ENCODE measurements at places on chromosomes 2 and 18.

DNA sequence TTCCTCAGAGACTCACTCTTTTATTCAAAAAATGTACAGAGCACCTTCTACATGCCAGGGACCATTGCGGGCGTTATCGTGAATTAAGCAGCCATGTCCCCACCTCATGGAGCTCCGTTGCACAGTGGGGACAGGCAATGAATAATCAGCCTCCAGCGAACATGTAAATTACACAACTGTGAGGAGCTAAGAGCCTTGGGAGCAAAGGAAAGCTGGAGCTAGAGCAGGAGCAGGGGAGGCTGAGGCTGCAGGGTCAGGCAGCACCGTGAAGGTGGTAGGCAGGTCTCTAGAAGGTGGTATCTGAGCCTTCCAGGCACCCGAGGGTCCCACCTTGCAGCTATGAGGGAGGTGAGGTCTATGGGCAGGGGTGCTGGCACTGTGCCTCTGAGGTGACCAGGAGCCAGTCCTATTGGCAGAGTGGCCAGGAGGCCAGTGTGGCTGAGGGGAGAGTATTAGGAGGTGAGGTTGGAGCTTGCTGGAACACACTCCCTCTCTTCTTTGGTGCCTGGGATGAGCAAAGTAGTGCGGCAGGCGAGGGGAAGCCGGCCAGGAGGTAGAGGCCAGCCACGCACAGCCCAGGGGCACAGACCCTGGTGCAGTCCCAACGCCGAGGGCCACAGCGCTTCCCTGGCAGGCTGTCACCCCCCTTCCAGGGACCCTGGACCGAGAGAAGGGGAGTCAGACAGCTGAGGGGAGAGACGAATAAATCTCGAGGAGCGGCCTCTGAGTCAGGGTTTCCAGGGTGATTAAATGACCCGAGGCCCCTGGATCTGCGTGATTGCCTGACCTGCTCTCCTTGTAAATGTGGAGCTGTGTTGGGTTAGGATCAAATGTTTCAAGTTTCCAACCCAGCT, 167.3 kb downstream of the SEPTIN10 start:
- peak; percentile 31 for DNase-seq

DNA sequence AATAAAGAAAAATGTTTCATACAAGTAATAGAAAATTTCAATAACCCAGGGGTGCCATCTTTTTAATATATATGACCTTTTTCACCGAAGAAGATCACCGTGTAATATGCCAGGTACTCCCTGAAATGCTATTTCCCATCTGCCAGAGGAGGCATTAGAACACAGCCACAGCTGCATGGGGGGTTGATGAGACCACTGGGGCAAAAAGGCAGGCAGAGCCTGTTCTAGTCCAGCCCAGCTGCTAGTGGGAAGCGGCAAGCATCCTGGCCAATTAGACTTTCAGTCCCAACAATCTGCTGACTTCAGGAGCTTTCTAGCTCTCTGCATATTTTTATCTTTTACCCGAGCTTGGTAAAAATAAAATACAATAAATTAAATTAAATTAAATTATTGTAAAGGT, 362.6 kb downstream of the RIT2 start:
- no peak overlapping the region for H3K27ac ChIP-seq
- no peak for DNase-seq
- H3K36me3 ChIP-seq, result no peaks in the 10 kb centered on the region
- 0 out of 2 replicates have a peak, but pooled peaks cover 2% of the 10 kb centered on the region for H3K4me1 ChIP-seq
- H3K4me3 ChIP-seq, result no peak overlapping the region
- no peaks in the 10 kb centered on the region for H3K27me3 ChIP-seq

DNA sequence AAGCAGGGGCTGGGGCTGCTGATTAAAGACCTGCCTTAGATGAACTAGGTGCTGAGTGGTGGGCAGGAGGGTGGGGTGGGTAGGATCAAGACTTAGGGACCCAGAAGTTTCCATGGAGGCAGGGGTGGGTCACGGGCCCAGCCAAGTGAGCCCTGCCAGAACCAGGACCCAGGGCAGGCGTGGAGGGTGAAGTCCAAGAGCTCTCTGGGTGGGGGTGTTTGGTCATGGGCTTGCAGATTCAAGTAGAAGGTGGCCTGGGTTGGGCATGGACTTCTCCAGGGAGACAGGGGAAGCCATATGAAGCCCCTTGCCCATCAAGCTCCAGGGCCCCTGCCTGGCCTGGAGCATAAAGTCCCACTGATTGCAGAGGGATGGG, 168.8 kb downstream of the SMAD7 start:
- H3K4me3 ChIP-seq, result no peak overlapping the region
- no peaks in the 10 kb centered on the region for H3K27me3 ChIP-seq
- no peak overlapping the region for H3K27ac ChIP-seq

DNA sequence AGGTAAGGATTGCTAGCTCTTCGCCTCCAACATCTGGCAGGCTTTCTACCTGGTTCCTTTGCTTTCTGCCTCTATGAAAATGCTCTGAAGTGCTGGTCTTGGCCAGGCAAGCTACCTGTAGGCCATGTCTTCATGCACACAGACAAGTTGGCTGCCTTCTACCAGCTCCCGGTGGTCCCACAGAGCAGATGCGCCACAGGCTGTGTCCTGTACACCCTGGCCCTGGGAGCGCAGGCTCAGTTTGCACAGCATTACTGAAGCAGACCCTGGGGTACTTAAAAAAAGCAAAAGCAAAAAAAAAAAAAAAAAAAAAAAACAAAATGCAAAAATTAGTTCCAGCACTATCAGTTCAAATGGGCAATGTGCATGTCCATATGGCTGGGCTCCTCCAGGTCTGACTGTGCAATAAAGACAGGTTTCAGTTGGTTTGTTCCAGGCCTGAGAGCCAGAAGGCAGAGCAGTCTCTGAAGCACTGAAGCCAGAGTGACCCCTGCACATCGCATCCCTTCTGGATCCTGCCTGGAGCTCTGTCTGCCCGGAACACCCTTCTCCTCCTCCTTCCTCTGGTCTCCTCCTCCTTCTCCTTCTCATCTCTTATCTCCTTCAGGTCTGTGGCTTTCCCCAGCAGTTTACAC, 288.0 kb upstream of the REV1 start:
- H3K27me3 ChIP-seq, result no peaks in the 10 kb centered on the region
- no peak for DNase-seq
- H3K4me3 ChIP-seq, result no peak overlapping the region

GRCh38 chr2:118842661-118843482, 4.6 kb downstream of the EN1 start:
- no peak overlapping the region for H3K4me3 ChIP-seq
- H3K27ac ChIP-seq, result no peak overlapping the region
- H3K27me3 ChIP-seq, result peaks cover 12% of the 10 kb centered on the region

DNA sequence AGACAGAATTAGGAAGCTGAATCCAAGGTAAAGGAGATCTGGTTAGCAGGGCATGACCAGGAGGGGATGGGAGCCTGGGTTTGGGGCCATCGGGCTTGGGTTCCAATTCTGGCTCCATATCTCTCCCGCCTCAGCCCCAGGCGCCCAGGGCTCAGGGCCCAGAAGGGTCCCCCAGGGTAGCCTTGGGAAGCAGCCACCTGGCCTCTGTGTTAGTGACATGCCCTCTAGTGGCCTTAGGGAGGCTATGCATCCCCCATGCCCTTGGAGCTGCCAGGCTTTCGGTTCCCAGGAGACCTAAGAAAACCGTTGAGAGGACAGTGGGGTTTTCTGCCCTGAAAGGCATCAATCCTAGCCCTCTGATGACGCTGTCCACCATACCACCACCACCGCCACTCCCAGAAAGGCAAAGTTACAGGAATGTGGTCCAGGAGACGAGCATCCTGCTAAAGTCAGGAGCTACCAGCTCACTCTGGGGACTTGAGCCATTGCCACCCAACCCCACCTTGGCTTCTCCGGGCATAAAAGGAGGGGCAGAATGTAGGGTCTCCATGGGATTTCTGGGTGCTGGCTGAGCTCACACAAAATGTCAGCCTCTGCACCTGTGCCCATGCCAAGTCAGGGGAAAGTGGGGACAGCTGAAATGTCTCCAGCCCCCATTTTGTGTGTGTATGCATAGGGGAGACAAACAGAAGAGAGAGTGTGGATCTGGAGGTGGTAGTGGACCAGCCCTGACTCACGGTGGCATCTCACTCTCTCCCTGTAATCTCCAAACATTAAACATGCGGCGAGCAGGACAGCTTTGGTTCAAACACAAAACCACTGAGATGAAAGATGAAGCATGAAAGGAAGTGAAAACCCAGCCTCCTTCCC, 56.5 kb downstream of the EMX1 start:
- H3K27ac ChIP-seq, result no peak overlapping the region
- no peaks in the 10 kb centered on the region for H3K27me3 ChIP-seq
- H3K4me3 ChIP-seq, result no peak overlapping the region
- peaks cover 12% of the 10 kb centered on the region for H3K4me1 ChIP-seq

- no peak overlapping the region for H3K4me3 ChIP-seq
- H3K4me1 ChIP-seq, result peaks cover 21% of the 10 kb centered on the region
- H3K36me3 ChIP-seq, result no peaks in the 10 kb centered on the region
- H3K27me3 ChIP-seq, result no peaks in the 10 kb centered on the region
Measured at GRCh38 chr2:38442643-38443541, 65.8 kb upstream of the ATL2 start.

DNA sequence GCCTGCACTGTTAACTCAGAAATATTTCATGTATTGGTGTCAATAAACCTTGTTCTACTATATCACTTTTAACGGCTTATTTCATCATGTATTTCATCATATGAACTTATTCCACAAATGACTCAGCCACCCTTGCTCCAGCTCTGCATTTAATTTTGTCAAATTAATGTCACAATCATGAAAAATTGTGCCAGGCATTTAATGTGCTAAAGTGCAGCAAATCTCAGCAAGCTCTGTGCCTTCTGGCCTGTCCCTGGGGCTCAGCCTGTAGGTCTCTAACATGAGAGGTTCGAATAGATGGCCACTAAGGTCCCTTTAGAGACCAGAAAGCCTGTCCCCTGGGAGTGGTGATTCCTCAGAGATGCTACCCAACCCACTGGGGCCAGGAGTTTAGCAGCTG, 28.6 kb downstream of the BOD1L2 start:
- H3K27ac ChIP-seq, result no peak overlapping the region
- H3K27me3 ChIP-seq, result no peaks in the 10 kb centered on the region
- no peaks in the 10 kb centered on the region for H3K4me1 ChIP-seq
- no peak overlapping the region for H3K4me3 ChIP-seq
- DNase-seq, result no peak

- no peaks in the 10 kb centered on the region for H3K36me3 ChIP-seq
- DNase-seq, result no peak
- H3K4me1 ChIP-seq, result no peaks in the 10 kb centered on the region
- H3K27ac ChIP-seq, result no peak overlapping the region
- no peaks in the 10 kb centered on the region for H3K27me3 ChIP-seq
Measured at GRCh38 chr18:7760967-7761948, 194.1 kb downstream of the PTPRM start.

DNA sequence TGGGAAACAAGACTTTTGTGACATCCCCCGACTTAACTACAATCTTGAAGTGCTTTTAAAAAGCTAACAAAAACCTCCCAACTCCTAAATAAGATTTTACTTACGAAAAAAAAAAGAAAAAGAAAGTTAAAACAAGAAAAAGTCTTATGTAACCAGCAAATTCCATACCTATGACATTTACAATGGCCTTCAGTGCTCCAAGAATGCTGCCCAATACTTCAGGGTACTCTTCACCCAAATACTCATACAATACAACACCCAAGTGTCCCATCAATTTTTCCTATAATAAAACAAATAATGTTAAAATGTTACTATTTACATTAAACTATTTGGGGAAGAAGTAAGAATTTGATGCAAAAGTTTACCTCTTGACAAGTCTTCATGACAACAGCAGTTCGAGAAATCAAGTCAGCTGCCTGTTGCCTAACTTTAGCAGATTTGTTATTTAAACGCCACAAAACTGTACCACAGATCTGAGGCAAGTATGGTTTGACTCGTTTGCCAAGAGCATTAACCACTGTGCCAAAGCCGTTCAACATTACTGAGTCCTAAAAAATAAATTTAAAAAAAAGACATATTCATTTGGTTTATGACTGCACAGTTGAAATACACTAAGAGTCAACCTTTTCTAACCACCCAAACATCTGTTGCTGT, 34.8 kb downstream of the SF3B1 start:
- no peak overlapping the region for H3K27ac ChIP-seq
- H3K4me3 ChIP-seq, result no peak overlapping the region
- H3K36me3 ChIP-seq, result peaks cover 100% of the 10 kb centered on the region
- no peaks in the 10 kb centered on the region for H3K27me3 ChIP-seq
- no peaks in the 10 kb centered on the region for H3K4me1 ChIP-seq

DNA sequence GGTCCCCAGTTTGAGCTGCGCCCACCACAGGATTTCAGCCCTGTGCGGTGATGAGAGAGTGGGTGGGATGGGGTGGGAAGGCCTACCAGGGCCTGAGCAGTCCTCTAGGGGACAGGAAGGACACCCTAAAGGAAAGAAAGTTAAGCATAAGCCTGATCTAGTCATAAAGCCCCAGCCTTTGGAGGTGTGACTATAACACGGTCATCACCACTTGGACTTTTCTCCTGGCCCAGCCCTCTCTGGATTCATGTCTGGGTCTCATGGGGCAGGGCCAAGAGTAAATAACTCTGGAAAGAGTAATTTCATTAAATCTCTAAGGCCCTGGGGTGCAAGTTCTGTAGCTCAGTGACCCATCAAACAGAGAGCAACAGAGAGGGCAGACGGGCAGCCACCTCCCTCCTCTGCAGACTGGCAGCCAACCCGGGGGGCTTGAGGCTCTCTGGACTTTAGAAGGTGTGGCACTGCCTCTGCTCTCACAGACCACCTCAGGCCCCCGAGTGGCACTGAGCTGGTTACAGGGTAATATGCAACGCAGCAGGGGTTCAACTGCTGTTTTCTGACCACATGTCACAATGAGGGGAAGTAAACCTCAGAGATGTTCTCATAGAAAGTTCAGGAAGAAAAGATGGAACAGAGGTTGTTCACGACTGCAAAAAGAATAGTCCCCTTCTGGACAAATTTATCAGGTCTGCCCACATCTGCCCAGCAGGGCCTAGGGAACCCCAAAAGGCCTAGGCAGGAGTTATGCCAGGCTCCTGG, 41.5 kb downstream of the TGFA start:
- H3K4me1 ChIP-seq, result peaks cover 8% of the 10 kb centered on the region
- no peak overlapping the region for H3K4me3 ChIP-seq
- no peak overlapping the region for H3K27ac ChIP-seq
- no peak for DNase-seq
- no peaks in the 10 kb centered on the region for H3K36me3 ChIP-seq
- H3K27me3 ChIP-seq, result no peaks in the 10 kb centered on the region

- no peak overlapping the region for H3K4me3 ChIP-seq
- H3K27me3 ChIP-seq, result no peaks in the 10 kb centered on the region
- H3K36me3 ChIP-seq, result no peaks in the 10 kb centered on the region
- no peak for DNase-seq
- H3K4me1 ChIP-seq, result no peaks in the 10 kb centered on the region
Measured at GRCh38 chr18:21513292-21513691, 87.2 kb downstream of the ESCO1 start.

- H3K4me3 ChIP-seq, result no peak overlapping the region
- no peaks in the 10 kb centered on the region for H3K27me3 ChIP-seq
- no peak for DNase-seq
- no peak overlapping the region for H3K27ac ChIP-seq
- no peaks in the 10 kb centered on the region for H3K36me3 ChIP-seq
- H3K4me1 ChIP-seq, result no peaks in the 10 kb centered on the region
Measured at GRCh38 chr18:46329736-46330246, 225.6 kb downstream of the HAUS1 start.

All from SJCRH30 (cell line).